ENCODE measurements at places on chromosomes 6 and 20.

DNA sequence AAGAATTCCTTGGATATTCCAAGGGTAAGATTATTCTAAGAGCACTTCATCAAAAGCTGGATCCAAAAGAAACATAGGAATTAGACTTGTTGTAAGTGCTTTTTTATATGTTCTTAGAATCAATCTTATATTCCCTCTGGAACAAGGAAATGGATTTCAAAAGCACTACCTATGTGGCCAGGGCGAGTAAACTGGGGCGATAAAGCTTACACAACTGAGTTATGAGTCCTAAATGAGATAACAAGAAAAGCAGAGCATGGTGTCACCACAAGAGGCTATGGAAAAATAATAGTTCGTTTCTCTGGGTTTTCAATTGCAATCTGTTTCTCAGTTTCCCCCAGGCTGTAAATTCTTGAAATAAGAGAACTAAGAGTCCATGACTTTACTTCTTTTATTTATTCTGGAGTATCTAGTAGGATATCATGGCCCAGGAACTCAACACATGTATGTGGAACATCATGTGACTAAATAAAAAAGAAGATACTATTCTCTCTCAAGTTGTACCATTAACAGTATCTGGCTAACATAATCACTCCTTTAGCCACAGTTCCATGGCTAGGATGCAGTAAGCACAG is 51.5 kb downstream of the NUDT3 start:
- no peak for DNase-seq

- DNase-seq, result no peak
Observed at GRCh38 chr20:48667889-48668413, 159.8 kb downstream of the PREX1 start.

- DNase-seq, result no peak
Observed at GRCh38 chr20:57097245-57097915, 169.1 kb downstream of the BMP7 start.

DNA sequence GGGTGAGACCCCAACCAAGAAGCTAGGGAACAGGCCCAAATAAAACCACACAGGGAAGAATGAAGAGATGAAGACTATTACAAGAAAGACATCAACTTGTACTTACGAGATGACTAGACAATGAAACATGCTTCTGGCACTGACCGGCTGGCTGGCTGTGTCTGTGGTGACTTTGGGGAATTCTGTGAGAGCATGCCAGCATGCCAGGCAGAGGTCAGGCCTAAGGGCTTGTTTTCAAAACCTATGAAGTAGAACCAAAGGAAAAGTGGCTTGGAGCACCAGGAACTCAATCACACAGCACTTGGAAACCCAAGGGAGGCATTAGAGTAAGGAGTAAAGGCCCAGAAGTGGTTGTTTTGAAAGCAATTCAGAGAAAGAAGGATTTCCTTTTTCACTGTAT is 28.4 kb upstream of the GSTA3 start:
- DNase-seq, result no peak
